ENCODE measurements at places on chromosomes 13 and 19. TPM values are rescaled to one million over a fixed set of nuclear protein-coding genes. Genes with fewer than 3 reads are reported as not detected.

- no peak for DNase-seq
Observed at GRCh38 chr19:10975374-10976130, 14.7 kb downstream of the SMARCA4 start.

GRCh38 chr19:19452243-19453124, 47.0 kb downstream of the GATAD2A start:
- no peak for DNase-seq

The LSR gene
- 33.6 TPM for total RNA-seq

The PSG3 gene
- total RNA-seq: not detected
